CD4-positive, alpha-beta memory T cell (primary cell): ENCODE measurements at places on chromosomes 2 and 18.
A peak's percentile ranks its signal among the peaks of the same experiment; 100 is the strongest.

DNA sequence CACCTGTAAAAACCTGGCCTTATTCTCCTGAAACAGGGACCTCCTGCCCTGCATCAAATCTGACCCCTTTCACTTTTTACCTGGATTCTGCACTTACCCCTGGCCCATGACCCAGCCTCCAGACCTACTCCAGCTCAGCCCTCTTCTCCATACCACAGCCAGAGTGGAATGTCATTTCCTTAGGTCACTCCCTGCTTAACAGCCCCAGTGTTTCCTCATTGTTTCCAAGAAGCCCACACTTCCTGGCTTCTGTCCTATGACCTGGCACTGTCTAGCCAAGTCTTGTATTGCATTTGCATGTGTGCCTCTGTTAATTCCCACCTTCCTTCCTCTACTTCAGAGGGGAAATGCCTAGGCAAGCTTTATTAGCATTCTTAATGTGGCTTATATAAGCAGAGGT, 51.4 kb upstream of the TRIB2 start:
- no peak for DNase-seq

DNA sequence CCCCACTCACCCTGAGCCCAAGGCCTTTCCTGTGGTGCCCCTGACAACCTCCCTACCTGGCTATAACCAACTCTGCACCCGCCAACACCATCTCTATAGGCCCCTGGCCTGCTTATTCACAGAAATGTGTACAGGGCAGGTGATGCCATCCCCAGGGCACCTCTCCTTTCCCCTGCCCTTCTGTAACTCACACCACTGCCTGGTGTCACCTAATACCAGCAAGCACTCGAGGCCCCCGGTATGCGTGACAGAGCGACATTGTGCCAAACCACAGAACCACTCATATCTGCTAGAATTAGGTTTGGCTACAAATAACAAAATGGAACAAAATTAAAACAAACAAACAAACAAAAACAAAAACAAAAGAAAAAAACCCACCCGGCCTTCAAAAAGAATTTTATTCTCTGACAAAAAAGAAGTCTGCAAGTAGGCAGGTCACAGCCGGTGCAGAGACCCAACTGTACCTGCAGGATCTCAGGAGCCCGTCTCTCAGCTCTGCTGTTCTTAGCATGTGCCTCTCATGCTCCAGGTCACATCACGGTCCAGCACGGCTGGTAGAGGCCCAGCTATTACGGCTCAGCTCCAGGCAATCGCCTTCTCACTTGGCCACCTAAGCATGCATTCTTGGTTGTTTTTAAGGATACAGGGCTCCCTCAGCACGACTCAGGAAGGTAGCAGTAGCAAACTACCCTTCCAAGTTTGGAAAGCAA, 51.4 kb downstream of the FAM178B start:
- no peak for DNase-seq

GRCh38 chr2:100291152-100291970, 30.9 kb downstream of the LONRF2 start:
- DNase-seq = peak; percentile 43

- no peak for DNase-seq
Measured at GRCh38 chr18:59005262-59005661, 134.4 kb upstream of the SEC11C start.

GRCh38 chr2:44169155-44169898, 652 bp downstream of the PPM1B start:
- peak; percentile 67 for DNase-seq

- no peak for DNase-seq
Measured at GRCh38 chr2:85148190-85148589, 15.0 kb downstream of the TCF7L1 start.

DNA sequence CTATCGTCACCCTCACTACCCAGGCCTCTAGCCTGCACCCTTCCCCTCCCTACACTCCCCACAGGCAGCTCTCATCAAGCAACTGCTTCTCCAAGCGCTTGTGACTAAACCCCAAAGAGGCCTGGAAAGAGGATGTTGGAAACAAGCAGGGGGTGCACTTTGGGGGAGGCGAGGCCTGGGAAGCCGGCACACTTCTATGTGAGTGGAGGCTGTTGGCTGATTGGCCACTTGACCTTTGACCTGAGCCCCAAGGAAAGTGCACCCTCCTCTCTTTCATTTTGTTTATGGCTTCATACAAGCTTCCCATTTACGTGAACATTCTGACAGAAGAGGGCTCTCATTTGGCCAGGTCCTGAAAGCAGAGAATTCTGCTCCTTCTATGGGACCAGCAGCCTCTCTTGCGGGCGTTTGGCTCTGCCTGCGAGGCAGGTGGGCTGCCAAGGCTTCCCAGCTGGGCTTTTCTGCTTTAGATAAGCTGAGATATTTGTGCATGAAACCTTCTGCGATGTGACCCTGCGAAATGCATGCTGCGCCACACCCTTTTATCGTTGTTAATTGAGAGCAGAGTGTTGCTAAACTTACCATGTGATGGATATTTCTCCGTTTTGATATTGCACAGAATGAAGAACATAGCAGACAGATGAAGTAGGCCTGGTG, 134.8 kb upstream of the NCK2 start:
- DNase-seq = no peak

- DNase-seq = no peak
Measured at GRCh38 chr2:95361216-95361980, 41.1 kb upstream of the FAHD2A start.

DNA sequence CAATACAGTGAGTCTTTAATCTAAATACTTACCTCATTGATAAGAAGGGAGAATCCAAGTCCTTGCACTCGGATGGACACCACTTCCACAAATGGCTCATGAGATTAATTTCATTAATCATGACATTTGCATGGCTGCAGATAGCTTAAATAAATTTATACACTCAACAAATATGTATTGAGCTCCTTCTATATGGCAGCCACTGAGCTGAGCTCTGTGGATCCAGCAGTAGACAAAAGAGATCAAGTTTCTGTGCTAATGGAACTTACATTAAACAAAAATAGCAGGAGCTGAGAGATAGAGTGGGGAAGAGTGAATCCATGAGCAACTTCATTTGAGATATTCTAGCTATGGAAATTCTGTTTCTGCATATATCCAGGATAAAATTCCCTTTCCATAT, 44.4 kb downstream of the RAB27B start:
- DNase-seq = no peak

DNA sequence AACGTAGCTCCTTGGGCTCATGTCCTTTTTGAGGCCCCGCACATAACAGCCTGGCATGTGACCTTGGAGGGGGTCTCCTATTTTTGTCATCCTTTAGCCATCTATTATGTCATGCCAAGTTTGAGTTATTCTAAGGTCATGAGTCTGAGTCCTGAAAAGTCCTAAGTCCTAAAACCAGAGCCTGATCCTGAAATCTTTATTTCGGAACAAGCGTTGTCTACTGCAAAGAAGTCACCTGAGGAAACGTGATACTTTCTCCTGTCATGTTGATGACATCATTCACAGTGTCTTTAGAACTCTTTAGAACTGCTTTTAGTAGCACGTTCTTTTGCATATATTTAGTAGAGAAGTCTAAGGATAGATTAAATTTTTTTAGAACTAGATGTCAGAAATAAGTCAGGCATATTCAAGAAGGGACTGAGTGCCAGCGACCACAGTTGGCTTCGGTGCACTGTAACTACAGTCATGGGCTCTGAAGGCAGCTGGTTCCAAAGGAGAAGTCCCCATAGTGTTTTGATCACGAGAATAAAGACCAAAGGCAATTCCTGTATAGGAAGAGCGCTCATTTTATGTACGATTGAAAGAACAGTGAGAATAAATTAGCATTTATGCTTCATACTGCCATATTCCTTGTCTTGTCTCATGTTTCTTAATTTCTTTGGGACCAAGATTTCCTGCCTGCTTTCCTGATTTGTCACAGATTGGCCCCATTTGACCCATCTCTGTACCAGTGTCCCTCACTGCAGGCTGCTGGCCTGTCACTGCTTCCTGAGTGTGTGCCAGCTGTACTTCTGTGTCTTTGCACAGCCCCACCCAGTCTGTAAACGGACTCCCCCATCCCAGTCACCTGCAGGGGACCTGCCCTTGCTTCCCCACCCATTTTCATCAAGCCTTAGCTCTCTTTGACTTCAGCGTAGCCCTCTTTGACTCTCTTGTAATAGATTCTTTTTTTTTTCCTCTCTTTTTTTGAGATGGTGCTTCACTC, 75.8 kb downstream of the ASAP2 start:
- no peak for DNase-seq

GRCh38 chr2:20483194-20483895, 36.5 kb downstream of the RHOB start:
- DNase-seq = no peak

GRCh38 chr2:9594366-9595054, 36.3 kb downstream of the YWHAQ start:
- no peak for DNase-seq

GRCh38 chr2:25304321-25304720, 37.4 kb downstream of the DNMT3A start:
- DNase-seq = no peak

GRCh38 chr18:53997064-53997463, 227.4 kb downstream of the MBD2 start:
- DNase-seq = no peak

DNA sequence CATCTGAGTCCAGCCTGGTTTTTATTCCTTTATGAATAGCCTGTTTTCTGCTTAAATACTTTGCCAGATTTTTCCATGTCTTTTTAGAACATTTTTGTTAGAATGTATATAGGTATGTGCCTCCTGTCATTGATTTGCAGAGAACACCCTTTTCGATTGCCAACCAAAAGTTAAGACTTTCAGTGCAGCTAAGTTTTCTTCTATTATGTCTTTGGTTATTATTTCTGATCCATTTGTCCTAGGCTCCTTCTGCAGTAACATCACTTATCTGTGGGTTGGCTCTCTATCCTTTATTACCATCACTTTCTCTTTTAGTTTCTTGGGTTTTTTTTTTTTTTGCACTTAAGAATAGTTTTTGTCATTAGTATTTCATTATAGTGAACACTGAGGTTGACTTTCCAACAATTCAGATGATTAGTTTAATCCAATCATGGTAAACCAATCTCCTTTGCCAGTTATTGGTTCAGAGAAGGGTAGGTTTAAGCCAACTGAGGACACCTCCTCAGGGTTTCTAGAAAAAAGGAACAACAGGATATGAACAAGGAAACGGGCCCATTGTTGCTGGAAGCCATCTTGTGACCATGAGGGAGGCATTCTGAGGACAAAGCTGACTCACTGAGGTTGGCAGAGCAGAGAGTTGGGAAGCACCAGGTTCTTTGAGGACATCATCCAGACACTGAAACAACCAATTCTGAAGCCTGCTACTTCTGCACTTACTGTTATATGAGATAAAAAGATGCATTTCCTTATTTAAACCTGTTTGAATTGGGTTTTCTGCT, 37.9 kb upstream of the GBX2 start:
- DNase-seq = no peak

- peak; percentile 54 for DNase-seq
Measured at GRCh38 chr2:29009711-29010677, 28.9 kb downstream of the TOGARAM2 start.

GRCh38 chr2:46327627-46328026, 30.4 kb downstream of the EPAS1 start:
- no peak for DNase-seq

- no peak for DNase-seq
Measured at GRCh38 chr2:45845566-45845965, 194.1 kb downstream of the PRKCE start.

DNA sequence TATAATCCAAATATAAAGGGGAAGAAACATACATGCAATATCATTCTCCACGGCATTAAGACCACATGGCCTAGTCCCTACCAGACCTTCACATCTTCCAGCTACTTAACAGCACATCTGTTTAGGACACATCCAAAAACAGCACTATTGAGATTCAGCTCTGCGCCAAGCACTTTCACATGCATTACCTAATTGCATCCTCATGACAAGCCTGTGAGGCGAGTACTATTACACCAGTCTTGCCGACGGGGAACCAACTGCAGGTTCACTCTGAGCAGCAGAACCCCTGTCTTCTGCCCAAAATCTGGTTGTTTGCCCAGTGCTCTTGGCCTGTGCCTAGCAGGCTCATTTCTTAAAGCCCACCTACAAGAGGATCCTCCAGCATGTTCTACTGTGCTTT, 66.7 kb downstream of the AAK1 start:
- DNase-seq = no peak

- no peak for DNase-seq
Measured at GRCh38 chr18:79740521-79741361, 57.0 kb upstream of the KCNG2 start.

- DNase-seq = no peak
Measured at GRCh38 chr2:11580697-11581096, 46.9 kb downstream of the GREB1 start.

GRCh38 chr18:60060026-60060425, 160.2 kb downstream of the PMAIP1 start:
- DNase-seq = no peak

GRCh38 chr2:122805346-122805745, 1049.9 kb downstream of the TSN start:
- DNase-seq = no peak

DNA sequence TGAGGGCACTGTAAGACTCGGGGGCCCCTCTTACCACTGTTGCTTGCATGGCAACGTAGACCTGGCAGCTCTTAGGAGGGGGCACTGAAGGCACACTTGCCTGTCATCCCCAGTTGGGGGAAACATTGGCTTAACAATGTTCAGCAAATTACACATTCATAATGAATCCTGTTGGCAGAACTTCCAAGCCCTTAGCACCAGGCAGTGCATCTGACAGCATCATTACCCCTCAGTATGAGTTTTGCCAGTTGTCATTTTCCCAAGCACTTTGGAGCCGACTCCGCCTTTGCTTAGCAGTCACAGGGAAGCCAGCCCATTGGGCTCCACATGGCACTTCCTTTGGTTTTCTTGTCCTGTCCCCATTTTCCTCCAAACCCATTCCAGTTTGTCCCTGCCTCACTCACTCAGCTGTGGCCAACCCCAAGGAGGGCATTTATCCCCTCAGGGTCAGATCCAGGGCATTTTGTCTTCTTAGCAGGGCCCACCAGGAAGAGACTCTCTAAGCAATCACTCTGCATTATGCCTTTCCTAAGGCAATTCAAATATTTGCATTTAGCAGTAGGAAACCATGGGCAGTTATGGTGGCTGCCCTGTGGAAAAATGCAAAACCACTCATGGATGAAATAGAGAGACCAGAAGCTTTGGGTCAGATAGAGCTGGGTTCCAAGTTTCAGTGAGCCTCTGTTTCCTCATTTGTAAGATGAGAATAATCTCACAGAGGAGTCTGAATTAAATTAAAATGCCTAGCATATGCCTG, 73.9 kb downstream of the VSNL1 start:
- no peak for DNase-seq

DNA sequence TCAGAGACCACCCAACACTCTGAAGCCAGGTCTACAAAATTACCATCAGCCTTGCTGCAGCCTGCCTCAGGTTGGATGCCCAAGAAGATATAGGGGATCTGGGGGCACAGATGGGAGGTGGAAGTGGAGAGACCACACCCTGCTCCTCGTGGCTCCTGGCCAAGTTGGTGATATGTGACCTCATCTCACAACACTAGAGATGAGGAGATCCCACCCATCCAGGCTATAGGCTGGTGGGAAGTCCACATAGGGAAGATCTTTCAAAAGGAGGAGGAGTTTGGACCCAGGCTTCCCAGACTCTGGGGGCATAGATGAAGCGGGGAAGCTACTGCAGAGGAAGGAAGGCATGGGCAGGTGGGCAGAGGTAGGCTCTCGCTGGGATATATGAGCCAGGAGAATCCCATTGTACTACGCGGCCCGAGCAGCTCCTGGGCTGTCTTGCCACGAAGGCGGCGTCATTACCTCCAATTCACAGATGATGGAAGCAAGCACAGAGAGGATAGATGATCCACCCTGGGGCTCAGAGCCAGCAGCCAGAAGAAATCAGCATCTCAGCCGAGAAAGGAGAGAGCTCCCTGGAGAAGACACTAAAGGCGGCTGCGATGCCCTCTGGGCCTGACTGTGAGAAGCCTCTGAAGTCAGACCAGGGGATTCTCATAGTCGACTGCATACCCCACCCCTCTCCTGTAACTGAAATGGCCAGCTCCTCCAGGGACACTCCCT, 96.0 kb downstream of the RHOB start:
- no peak for DNase-seq
